ENCODE measurements at places on chromosomes 1 and 21. TPM values are rescaled to one million over a fixed set of nuclear protein-coding genes. Genes with fewer than 3 reads are reported as not detected.

The NLRP3 gene
- total RNA-seq = 0.27 TPM

The NID1 gene
- 0.17 TPM for total RNA-seq

The P3R3URF gene
- total RNA-seq = not detected

The RAP1A gene
- total RNA-seq = 242 TPM

The AADACL3 gene
- total RNA-seq = not detected

The RCSD1 gene
- 131 TPM for total RNA-seq

The LCE1E gene
- total RNA-seq = not detected

The IL24 gene
- 0.25 TPM for total RNA-seq

The EXTL2 gene
- 2.2 TPM for total RNA-seq

The ERICH3 gene
- total RNA-seq = not detected

The GREM2 gene
- total RNA-seq = 1.1 TPM

The C1orf210 gene
- total RNA-seq = not detected

The IL6R gene
- total RNA-seq = 6.4 TPM

The UQCRH gene
- 261 TPM for total RNA-seq

The COL8A2 gene
- total RNA-seq = not detected

The TTC34 gene
- 2.3 TPM for total RNA-seq

The GUCA2A gene
- total RNA-seq = not detected

The IFI44L gene
- 135 TPM for total RNA-seq

The PTGS2 gene
- total RNA-seq = 0.32 TPM

The F5 gene
- total RNA-seq = 17.5 TPM

The AMY2B gene
- 7.1 TPM for total RNA-seq

The MROH9 gene
- total RNA-seq = not detected

The C2CD2 gene
- 5.8 TPM for total RNA-seq

Data from T-helper 1 cell treated with Interleukin-12 subunit alpha and Interleukin-12 subunit beta and Interleukin-4 antibody, amounts not matched to agents 30 ng/mL and 1 ng/mL, for 36 hours (primary cell).